ENCODE measurements at places on chromosomes 5 and 9.

DNA sequence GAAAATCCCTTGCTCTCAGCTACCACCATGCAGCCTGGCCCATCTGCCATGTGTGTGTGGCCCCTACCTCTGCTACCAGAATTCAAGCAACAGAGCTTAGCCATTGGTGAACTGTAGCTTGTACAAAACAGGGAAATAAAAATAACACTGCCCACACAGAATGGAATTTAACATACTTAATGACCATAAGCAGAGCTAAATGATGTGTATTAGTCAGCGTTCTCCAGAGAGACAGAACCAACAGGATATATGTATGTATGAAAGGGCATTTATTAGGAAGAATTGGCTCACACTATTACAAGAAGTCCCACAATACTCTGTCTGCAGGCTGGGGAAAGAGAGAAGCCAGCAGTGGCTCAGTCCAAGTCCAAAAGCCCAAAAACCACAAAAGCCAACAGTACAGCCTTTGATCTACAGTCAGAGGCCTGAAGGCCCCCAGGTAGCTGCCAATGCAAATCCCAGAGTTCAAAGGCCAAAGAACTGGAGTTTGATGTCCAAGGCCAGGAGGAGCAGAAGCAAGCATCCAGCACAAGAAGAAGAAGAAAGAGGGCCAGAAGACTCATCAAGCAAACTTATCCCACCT is 318.8 kb downstream of the DNAH5 start:
- DNase-seq, result no peak

DNA sequence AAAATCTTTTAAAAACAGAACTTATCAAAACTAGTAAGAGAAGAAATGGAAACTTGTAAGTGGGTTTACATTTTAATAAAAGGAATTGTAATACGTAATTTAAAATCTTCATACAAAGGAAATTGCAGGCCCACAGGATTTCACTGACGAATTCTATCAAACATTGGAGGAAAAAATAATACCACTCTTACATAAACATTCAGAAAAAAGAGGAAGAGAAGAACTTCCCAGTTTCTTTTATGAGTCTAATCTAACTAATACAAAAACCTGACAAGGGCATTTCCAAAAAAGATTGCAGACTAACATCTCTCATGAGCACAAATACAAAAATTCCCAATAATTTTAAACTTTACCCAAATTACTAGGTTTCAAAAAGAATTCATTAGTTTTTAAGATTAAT is 149.0 kb downstream of the RANBP17 start:
- DNase-seq, result no peak

DNA sequence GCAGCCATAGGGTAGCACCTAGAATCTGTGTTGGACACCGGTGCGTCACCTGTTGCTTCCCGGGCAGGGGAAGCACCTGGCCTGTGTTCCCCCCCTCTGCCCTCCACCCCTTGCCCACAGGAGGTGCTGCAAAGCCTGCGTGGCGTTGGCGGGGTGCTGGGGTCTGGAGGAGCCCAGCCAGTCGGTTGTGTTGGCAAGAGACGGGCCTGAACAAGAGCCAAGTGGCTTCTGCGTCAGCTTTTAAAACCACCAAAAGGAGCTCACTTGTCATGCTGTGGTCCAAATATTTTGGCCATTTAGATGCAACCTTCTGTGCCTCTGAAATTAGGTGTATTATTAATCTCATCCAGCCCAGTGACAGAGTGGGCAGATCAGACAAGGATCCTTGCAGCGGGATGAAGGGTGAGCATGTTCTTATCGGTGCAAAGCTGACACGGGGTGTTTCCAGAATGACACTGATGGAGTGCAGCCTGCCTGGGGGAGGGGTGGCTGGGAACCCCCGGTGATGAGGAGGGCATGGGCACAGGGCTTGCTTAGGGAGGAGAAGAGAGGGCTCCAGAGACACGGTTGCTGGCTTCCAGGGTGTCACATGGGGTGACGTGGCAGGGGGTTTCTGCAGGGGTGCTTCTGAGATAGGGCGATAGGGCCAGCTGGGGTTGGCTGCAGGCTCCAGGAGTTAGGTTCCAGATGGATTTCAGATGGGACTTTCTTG is 9.7 kb upstream of the RXRA start:
- no peak for DNase-seq

- DNase-seq, result no peak
These were observed 72.1 kb upstream of the ZNF618 start for GRCh38 chr9:113803811-113804589.

- no peak for DNase-seq
These were observed 214.6 kb downstream of the PDE4D start for GRCh38 chr5:59678943-59679342.

GRCh38 chr5:91499943-91500531 is 116.9 kb upstream of the ARRDC3 start:
- no peak for DNase-seq

DNA sequence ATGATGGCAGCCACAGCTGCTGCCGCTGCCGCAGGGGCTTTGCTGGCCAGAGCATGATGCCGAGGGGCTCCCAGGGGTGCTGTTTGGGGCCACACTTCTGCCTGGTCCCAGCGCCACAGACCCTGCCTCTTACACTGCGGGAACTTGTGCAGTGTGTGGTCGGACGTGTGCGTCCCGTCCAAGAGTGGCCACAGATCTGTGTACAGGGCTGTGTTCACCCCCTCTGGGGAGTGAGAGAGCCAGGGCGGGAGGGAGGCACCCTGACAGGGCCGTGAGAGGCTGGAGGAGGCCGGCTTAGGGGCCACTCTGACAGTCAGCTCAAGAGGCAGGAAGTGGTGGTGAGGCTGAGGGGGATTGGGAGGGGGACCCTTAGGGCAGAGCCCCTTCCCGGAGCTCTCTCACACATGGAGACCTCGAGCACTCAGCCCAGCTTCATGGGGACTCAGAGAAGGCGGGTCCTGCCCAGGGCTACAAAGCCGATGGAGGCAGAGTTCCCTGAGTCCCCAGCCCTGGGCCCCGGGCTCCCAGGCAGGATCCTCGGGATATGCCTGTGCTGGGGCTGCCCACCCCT is 13.1 kb upstream of the CARD19 start:
- no peak for DNase-seq

- no peak for DNase-seq
These were observed 32.6 kb downstream of the NKX2-5 start for GRCh38 chr5:173202266-173202875.

GRCh38 chr5:168354397-168354796 is 63.0 kb downstream of the WWC1 start:
- no peak for DNase-seq

DNA sequence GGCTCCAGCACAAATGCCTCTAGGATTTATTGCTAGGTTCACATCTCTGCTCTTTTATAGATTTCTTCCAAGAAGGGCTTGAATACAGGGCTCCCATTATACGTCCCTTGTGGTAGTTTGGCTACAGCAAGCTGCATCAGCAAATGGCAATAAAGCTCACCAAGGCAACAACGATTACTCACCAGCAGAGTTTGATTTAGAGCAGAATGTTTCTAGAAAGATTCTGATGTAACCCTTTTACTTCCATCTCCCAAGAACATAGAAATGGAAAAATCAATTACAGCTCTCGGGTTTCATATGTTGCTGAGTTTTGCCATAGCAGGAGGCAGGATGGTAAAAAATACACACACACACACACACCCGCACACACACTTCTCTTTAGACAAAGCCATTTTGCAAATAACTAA is 124.2 kb upstream of the TNPO1 start:
- no peak for DNase-seq

- no peak for DNase-seq
These were observed 48.2 kb downstream of the CXXC5 start for GRCh38 chr5:139696167-139696893.

DNA sequence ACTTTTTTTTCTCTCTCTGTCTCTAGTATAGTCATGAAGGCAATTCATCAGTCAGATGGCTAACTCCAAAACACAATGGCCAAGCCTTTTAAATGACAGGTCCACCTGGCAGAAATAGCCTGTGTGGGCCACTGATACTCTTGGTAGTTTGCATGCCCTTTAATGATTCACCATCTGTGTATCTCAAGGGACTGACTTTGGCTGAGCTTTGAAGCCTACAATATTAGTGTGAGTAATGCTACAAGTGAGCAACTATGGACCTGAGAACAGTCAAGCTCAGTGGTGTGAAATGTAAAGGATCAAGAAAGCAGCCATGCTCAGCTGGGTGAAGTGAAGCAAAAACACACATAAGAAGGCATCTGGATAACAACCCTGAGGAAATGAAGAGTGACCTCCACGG is 506.9 kb downstream of the TLE1 start:
- DNase-seq, result no peak

DNA sequence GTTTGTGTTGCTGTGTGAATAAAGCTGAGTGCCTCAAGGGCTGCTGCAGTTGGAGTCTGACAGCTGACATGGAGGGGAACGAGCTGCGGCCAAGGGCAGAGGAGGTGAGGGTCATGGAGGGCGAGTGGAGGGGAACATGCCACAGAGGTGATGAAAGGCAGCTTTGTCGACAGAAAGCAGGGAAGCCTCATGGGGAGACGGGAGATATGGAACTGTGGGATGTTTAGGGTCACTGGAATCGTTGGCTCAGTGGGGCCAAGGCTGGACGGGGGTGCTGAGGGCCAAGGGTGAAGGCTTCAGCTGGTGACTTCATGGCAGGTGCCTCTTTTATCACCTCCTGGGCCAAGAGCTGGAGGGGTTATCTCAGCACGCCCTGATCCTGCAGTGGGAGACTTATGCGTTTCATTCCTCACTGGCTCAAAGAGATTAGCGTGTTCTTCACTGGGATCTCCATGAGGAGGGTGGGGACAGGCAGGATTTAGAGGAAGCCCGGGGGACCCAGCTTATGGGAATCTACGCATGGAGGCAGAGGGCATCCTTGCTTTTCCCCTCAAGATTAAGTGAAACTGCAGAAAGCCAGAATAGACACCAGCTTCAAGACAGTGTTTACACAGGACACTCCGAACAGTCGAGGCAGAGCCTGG is 42.2 kb downstream of the FAM240B start:
- DNase-seq, result no peak

- no peak for DNase-seq
These were observed 84.7 kb upstream of the OLFM1 start for GRCh38 chr9:135002802-135003201.

GRCh38 chr5:150211156-150212030 is 21.5 kb downstream of the SLC6A7 start:
- DNase-seq, result no peak

- no peak for DNase-seq
These were observed 26.8 kb downstream of the CEP78 start for GRCh38 chr9:78262655-78263054.

DNA sequence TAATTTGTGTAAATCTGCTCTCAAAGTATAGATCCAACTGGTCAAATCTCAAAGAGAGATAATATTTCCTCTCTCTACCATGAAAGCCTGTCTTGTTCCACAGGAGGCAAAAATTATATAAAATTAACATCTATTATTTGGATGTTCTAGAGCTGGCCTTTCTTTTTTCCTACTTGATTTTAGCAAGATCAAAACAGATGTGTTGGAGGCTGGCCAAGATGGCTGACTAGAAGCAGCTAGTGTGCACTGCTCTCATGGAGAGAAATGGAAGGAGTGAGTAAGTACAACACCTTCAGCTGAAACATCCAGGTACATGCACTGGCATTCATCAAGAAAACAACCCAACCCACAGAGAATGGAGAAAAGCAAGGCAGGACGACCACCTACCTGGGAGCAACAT is 298.6 kb upstream of the SLC24A2 start:
- DNase-seq, result no peak

GRCh38 chr5:5266297-5266696 is 126.2 kb downstream of the ADAMTS16 start:
- no peak for DNase-seq

DNA sequence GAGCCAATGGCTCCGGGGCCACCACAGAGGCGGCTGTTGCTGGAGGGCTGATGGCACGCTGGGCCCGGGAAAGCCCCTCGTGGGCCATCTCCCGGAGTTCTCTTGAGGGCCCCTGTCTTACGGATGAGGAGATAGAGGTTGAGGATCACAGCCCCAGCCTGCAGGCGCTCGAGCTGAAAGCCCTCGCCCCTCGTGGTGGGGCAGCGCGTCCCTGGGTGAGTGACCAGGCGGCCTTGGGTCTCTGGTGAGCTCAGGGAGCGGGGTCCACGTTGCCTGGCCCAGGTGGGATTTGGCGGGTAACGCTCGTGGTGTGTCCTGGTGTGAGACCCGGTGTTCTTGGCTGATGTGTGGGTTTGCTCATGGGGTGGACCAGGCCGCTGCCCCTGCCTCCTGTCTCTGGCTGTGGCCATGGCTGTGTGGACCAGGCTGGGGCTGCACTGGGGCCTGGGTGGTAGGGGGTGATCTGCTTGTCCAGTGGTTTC is 38.9 kb downstream of the RXRA start:
- DNase-seq, result no peak

GRCh38 chr9:85536076-85536475 is 205.7 kb downstream of the AGTPBP1 start:
- no peak for DNase-seq

- no peak for DNase-seq
These were observed 28.7 kb downstream of the ENHO start for GRCh38 chr9:34493972-34494535.

- DNase-seq, result peak; percentile 5
These were observed 53.0 kb downstream of the PSD2 start for GRCh38 chr5:139848508-139849100.

GRCh38 chr5:93359296-93359959 is 221.6 kb downstream of the NR2F1-AS1 start:
- DNase-seq, result no peak

GRCh38 chr5:32536246-32536645 is 49.1 kb upstream of the SUB1 start:
- DNase-seq, result no peak
